ENCODE measurements at places on chromosomes 1 and 21.

DNA sequence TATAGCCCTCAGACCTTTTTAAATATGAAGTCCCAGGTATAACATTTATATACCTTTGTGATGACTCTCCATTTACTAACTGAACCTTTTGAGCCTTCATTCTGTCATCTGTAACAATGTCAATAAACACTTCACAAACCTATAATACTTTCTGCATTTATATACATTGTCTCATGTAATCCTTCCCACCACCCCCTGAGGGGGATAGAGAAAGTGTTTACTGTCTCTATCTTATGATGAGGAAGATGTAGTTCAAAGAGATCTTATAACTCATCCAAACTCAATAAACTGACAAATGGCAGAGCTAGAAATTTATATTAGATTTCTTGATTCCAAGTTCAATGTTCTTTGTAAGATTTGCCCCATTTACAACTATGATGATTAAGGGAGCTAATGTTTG is 48.3 kb upstream of the CR2 start:
- DNase-seq: no peak

DNA sequence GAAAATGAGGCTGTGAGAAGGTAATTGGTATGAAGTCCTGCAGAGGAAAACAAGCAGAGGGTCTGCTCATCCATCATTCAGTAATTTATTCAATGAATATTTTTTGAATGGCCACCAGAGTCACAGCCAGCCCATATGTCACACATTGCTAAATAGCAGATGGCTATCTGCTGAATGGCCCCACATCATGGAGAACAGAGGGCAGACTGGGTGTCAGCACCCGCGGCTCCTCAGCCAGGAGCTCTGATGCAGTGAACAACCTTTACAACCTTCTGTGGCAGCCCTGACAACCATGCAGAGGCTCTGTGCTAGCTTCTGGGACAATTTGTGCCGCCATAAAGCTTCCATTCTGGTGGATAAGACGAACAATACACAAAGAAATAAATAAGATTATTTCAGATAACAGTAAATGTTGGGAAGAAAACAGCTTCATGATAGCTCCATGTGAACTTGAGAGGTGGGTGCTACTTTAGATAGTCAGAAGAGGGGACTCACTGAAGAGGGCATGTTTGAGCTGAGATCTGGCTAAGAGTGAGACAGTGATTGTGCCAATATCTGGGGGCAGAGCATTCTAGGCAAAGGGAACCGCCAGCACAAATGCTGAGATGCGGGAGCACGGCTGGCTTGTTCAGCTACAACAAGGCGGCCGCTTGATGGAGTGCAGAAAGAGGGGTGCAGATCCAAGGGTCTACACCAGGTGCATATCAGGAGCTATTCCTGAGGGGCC is 2.8 kb upstream of the C1orf210 start:
- DNase-seq: no peak

- DNase-seq: peak; percentile 25
Observed at GRCh38 chr21:44550807-44551206, 498 bp downstream of the KRTAP10-2 start.

DNA sequence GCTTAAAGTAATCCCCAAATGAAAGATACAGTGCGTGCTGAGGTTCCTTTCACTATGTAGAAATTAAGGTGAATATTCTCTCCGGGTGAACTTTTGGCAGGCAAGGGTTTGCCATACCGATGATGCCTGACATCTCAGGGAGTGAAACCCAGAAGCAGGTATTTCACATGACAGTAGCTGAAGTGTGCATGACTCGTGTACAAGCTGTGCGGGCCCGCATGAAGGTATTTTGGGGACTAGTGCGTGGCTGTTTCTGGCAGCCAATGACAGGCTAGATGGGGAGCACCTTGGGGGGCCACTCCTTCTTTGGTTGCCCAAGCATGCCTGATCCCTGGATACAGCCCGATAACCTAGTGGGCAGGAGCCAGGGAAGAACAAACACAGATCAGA is 569.0 kb downstream of the SMYD3 start:
- DNase-seq: no peak

DNA sequence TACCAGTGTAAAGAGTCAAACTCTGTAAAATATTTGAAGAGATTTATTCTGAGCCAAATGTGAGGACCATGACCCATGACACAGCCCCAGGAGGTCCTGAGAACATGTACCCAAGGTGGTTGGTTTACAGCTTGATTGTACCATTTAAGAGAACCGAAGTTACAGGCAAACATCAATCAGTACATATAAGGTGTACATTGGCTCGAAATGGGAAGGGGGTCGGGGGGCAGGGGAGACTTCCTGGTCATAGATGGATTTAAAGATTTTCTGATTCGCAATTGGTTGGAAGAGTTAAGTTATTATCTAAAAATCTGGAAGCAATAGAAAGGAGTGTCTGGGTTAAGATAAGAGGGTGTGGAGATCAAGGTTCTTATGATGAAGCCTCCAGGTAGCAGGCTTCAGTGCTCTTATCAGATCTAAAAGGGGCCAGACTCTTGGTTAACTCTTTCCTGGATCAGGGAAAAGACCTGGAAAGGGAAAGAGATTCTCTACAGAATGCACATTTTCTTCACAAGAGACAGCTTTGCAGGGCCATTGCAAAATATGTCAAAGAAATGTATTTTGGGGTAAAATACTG is 47.5 kb upstream of the NTPCR start:
- DNase-seq: no peak

- no peak for DNase-seq
Observed at GRCh38 chr1:217881131-217881543, 250.0 kb downstream of the SPATA17 start.

DNA sequence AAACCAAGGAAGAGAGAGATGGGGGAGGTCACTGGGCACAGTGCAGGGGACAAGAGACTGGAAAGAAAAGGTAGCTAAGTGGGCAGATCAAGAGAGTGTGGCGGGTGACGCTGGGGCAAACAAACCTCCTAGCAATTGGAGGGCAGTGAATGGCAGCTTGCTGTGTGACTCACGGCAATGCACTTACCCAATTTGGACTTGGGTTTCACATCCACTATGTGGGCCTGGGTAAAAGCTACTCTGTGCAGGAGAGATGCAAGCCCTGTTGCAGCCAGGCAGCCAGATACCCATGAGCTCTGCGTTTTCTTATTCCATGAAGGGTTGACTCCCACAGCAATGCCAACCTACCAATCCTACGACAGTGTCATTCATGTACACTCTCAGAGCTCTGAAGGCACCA is 9.5 kb downstream of the PLXNA2 start:
- DNase-seq: no peak

DNA sequence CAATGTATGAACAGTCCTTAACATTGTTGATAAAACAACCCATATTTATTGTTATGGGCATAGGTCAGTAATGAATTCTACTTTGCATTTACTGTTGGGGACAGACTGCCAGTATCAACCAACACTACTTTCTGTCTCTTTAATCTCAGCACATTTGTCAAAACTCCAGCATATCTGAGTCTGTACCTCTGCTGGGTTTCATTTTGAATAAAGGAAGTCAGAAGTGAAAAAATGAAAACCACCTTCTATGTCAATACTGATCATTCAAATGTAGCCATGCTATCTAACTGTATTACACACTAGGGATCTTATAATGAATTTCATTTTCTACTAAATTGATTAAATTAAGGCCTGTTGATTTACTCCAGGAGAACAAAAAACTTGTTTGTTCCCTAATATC is 24.2 kb upstream of the CXADR start:
- no peak for DNase-seq

GRCh38 chr1:203091199-203091477 is 5.3 kb upstream of the MYOG start:
- no peak for DNase-seq

- DNase-seq: no peak
Observed at GRCh38 chr1:48776393-48777218, at the start of gene BEND5. Gene BEND5, minus strand, starts transcription at chr1:48776891. Its CDS starts 60 bp downstream, at chr1:48776831.

DNA sequence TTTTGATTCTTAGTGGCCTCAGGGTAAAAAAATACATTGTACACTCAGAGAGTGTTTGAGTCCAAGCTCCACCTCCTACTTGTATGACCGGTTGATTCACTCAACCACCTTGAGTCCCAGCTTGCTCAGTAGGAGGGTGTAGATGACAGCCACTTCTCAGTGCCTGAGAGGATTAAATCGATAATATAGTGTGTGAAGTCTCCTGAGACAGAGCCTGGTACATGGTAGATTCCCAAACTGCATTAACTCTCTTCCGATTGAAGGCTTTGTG is 38.4 kb downstream of the NCMAP start:
- no peak for DNase-seq

- no peak for DNase-seq
Observed at GRCh38 chr1:225877580-225877979, 4.6 kb downstream of the TMEM63A start.

GRCh38 chr1:167312871-167313270 is 92.2 kb downstream of the POU2F1 start:
- DNase-seq: no peak

DNA sequence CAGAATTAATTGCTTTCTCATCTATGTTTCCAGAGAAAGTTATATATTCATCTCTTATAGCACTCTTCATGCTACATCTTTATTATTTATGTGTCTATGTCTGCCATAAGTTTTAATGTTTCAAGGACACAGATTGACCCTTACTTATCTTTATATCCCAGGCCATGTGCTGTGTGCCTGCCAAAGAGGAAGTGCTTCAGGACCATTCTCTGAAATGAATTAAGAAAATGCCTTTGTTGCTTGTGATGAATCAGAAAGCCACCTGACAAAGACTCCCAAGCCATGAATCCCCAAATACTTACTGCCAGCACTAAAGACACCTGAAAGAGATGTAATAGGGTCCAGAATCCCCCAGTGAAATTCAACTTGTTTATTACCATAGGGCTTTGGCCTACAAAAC is 342.1 kb upstream of the C1orf87 start:
- no peak for DNase-seq

DNA sequence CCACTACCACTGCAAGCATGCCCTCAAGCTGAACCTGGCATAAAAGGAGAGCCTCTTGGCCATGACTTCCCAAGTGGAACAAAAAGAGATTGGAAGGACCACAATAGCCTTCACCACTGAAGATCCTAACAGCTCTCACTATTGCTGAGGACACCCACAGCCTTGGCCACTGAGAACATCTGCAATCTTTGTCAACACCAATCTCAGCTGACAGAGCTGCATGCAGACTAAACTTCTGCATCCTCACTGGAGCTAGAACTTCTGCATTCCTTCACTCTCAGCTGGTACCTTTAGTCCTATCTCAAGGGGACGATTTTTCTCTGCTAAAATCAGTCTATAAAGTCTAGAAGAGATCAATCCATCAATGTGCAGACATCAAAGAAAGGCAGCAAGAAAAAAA is 8.3 kb upstream of the FCRL2 start:
- DNase-seq: no peak

DNA sequence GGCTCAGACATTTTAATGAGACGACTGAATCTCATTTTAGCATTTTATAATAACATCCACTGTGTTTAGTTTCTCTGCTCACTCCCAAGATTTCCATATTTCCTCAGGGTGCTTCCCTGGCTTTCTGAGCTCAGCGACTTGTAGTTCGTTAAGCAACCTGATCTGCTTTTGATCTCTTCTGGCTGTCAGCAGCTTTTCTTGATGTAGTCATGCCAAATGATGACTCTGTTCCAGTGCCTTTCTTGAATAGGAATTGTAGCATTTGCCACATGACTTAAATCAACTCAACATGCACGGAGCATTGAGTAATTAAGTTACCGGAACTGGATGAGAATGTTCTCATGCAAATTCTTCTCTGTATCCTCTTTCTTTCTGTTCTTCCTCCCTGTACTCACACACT is 246.1 kb downstream of the FMN2 start:
- no peak for DNase-seq

- DNase-seq: no peak
Observed at GRCh38 chr1:1091344-1092148, 17.4 kb upstream of the RNF223 start.

DNA sequence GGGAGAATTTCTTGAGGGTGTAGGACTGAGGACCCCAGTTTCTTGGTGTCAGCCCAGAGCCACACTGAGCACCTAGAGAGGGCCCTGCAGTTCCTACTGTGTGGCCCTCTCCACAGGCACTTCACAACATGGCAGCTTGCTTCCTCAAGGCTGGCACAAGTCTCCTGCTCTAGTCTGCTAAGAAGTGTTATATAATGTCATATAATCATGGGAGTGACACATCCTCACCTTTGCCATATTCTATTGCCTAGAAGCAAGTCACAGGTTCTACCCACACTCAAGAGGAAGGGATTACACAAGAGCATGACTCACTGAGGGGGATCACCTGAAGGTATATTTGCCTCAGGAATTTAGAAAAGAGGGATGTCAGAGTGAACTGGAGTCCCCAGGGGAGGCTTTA is 5.5 kb upstream of the SNX27 start:
- DNase-seq: no peak

- DNase-seq: no peak
Observed at GRCh38 chr1:32864375-32865019, 6.2 kb downstream of the FNDC5 start.

GRCh38 chr21:44779417-44780136 is 22.0 kb downstream of the UBE2G2 start:
- DNase-seq: no peak

GRCh38 chr1:36737767-36738166 is 255.1 kb upstream of the CSF3R start:
- DNase-seq: no peak

GRCh38 chr1:193348769-193349535 is 162.5 kb upstream of the B3GALT2 start:
- no peak for DNase-seq

GRCh38 chr1:31318146-31318545 is 21.3 kb downstream of the ZCCHC17 start:
- DNase-seq: no peak

DNA sequence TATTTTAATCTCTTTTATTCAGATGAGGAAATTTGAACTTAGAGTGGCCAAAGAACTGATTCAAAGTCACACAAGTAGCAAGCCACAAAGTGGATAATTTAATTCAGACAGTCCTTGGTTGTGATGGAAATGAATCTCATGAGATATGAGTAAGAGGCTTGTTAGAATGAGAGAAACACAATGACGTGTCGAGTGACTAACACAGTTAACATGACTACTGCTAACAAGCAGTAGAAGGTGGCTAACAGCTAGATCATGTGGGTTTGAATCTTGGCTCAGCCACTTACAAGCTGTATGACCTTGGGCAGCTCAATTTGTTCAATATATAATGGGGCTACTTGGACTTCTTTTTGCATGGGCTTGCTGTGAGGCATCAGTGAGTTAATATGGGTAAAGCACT is 104.5 kb upstream of the LMO4 start:
- DNase-seq: no peak

DNA sequence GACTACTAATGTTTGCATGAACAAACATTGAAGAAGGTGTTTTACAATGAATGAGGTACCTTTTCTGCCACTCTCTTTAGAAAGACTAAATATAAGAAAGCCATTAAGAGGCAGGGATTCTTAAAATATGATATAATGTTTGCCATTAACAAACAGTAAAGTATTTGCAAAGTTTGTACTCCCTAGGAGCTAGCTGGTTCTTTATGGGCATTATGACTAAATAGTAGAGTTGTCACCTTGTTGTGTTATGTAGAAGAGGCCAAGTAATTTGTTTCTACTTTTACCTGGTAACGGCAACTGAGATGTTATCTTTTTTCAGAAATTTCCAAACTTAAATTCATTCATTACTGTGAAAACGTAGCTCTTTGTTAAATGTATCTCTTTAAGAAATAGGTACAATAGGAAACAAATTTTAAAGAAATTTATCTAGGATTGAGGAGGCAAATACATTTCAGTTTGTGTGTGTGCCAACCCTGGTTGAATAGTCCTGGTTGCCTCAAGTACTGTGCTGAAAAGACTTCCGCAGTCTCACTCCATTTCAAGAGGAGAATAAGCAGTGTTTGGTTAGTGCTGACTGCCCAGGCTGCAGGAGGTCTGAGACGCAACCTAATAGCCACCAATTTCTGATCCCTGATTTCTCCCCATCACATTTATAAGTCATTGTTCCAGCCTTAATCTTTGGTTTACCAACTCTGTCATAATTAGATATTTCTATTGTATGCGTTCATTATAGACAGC is 52.1 kb downstream of the WDR3 start:
- no peak for DNase-seq

All from activated naive CD4-positive, alpha-beta T cell treated with anti-CD3 and anti-CD28 coated beads, Interleukin-2, amount 50 U/mL, for 72 hours (primary cell).